Breast epithelium (tissue), 4 donors: ENCODE measurements at places on chromosomes 2 and 18. TPM values are rescaled to one million over a fixed set of nuclear protein-coding genes. Genes with fewer than 3 reads are reported as not detected.

- DNase-seq = no peak
These were observed 223.4 kb downstream of the TFCP2L1 start for GRCh38 chr2:121061633-121062032.

DNA sequence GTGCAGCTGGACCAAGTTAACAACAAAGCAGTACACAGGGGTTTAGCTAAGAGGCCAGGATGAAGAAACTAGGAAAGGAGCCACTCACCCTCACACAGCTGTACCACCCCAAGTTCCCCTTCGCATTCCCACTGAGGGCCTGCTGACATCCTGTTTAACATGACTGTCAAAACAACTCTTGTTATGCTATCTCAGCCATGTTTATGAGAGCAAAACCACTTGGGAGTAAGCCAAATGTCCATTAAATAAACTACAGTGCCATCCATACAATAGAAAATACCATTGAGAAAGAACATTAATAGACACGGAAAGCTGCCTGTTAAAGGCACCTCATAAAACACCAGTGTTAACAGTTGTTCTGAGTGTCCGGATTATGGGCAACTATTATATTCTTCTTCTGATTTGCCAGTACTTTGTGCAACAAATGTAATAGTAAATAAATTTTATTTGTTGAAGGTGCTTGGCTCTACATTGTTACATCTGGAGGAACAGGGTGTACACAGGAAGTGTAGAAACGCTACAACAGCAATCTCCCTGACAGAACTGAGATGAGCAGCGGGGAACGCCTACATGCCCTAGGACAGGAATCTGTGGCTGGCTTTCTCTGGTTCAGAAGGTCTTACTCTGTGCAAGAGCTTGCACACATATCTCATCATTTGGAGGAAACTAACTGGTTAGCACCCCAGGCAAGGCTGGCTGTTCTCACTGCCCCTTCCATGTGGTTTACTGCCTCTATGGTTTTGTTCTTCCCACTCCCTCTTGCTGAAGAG lies 85.6 kb downstream of the EHD3 start:
- peak; percentile 31 for DNase-seq

DNA sequence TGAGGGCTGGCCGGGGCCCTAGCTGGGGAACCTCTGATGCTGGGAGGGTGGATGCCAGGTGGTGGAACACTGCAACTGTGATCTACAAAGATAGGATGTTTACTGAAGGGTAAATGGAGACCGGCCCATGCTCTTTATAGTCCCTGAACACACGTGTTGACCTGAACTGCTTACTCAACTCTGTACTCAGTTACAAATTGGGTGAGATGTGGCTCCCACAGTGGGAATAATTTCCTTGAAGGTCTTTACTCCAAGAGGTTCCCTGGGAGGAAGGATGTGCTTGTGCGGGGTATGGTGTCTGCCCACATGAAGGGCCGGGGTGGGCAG lies 254.1 kb downstream of the PRKCE start:
- no peak for DNase-seq

DNA sequence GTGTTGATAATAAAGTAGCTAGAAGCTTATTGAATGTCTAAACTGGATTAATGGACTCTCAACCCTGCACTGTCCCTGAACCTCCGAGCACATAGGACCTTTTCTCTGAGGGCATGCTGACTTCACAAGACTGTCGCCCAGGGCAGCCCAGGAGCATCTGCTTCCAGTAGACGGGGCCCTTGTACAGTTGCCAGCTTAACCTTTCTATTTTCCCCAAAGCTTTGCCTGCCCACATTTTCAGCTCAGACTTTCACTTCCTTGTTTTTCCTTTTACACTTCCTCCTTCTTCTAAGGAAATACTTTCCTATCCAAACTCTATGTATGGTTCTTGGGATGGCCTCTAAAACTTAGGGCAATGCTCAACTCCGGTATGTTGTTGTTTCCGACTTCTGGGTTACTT lies 1.3 kb downstream of the VWA3B start:
- no peak for DNase-seq

DNA sequence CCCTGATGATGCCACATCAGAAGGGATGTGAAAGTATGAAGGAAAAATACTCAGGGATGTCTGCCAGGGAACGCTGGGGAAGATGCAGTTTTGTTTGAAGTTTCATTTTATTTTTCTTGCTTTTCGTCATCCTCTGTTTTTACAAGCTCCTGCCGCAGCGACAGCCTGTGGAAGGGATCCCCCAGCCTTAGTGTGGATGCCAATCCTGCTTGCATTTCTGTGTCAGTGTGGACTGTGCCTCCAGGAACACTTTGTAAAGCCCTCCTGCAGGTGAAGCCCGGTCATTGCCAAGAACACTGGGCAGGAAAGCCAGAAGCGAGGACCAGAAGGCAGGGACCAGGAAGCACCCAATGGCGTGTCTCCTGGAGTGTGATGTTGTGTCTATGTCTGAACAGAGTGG lies 234.3 kb downstream of the SEPTIN10 start:
- peak; percentile 22 for DNase-seq

DNA sequence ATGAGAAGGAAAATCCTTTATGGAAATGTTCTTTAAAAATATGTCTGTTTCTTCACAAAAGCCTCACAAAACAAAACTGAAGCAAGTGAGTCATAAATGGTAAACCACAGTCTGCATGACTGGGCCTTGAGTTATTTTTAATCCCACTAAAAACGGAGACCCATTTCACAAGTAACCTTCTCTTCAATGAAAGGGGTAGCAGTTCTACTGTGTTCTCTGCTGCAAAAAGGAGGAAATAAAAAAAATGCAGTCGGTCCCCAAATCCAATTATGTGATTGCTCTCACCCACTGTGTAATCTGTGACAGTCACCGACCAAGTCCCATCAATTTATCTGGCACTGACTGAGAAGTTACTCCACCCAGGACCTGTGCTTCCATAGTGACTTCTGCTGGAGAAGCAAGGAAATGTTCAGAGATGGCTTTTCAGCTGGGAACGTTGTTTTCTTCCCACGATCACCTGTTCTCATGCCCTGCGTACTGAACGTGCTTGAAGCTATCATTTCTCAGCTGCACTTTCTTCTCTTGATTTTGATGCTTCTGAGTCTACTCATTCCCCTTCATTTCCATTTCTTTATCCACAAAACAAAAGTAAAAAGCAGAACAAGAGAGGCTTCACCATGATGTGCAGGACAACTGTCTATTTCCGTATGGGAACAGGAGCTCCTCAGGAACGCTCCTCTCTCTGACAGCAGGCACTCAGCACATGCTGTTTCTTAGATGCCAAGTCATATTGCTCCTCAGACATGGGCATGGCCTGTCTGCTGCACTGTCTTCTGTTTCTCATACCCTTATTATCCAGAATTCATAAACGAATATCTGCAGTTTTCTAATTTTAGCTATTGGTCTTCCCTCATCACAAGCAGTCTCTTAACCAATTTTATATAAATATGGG lies 80.0 kb upstream of the TMEM200C start:
- DNase-seq = no peak

DNA sequence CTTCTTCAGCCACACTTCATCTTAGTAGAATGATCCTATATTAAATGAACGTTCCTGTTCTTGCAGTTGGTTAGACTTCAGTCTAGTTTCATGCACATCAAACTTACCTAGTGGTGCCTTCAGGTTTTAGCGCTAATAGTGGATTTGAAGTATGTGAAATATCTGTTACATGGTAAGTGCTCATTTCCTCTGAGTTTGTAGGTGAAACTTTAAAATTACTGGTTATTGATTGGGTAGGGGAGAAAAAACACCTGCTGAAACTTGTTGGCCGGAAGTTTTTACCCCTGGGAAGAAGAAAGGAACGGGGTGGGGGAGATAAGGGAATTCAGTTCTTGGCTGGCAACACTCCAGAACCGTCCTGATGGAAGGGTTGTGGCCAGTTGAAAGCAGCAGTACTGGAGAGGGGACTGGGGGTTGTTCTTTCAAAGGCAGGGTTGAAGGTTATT lies 112.8 kb downstream of the SPTBN1 start:
- DNase-seq = no peak

MEP1B gene
- total RNA-seq = 0.15 TPM

DSEL gene
- 34.1 TPM for total RNA-seq

MRPL19 gene
- total RNA-seq = 32.0 TPM

DPYSL5 gene
- not detected for total RNA-seq

ABHD1 gene
- 0.80 TPM for total RNA-seq
